ENCODE measurements at places on chromosomes 5 and 9.

DNA sequence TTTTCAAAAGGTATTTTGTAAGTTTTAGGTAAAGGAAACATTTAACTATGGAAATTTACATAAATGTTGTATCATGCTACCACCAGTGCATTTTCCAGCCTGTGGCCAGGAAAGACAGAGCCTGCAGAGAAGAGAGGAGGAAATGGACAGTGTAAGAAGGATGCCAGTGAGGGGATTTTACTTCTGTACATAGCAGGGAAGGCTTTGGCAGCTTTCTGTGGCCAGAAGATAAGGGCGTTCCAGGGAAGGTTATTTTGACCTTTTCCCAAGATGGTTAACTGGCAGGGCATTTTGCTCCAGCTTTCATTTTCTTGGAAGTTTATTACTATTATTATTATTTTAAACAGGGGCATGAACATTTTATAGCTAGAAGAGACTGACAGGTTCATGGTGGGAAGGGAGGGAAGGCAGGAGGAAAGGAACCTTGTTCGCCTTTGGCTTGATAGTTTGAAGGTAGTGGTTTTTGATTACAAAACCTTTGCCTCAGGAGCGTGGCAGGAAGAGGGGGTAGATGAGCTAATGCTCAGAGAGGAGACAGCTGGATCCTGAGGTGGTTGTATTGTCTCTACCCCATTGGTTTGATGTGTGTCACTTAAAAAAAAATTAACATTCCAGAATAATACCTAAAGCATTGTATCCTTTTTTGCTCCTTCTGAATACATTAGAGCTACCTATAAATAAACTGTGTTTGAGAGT lies 4.1 kb downstream of the ISOC1 start:
- DNase-seq, result no peak

DNA sequence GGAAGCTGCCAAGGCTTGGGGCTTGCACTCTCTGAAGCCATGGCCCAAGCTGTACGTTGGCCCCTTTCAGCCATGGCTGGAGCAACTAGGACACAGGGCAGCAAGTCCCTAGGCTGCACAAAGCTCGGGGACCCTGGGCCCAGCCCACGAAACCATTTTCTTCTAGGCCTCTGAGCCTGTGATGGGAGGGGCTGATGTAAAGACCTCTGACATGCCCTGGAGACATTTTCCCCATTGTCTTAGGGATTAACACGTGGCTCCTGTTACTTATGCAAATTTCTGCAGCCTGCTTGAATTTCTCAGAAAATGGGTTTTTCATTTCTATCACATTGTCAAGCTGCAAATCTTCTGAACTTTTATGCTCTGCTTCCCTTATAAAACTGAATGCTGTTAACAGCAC lies 83.0 kb upstream of the DAP start:
- no peak for DNase-seq

- DNase-seq, result no peak
Observed at GRCh38 chr5:3595006-3595961, at the start of gene IRX1. Gene IRX1 (plus strand): TSS chr5:3595832. CDS start chr5:3596106, 274 bp downstream.

DNA sequence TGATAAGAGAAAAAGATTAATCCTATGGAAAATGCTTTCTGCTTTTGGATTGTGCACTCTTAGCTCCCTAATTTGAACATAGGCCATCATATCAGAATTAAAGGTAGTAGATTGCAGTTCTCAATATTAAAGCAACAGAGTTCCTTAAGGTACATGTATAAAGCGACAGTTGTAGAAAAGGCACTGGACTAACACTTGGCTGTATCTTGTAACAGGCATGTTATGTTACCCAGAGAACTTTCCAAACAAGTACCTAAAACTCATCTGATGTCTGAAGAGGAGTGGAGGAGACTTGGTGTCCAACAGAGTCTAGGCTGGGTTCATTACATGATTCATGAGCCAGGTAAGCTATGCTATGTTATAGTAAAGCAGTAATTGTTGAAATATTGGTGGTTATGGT lies 3.3 kb upstream of the SECISBP2 start:
- no peak for DNase-seq

- DNase-seq, result no peak
Observed at GRCh38 chr9:14903040-14903439, 7.2 kb downstream of the FREM1 start.

- DNase-seq, result no peak
Observed at GRCh38 chr5:84425365-84425881, 40.7 kb upstream of the EDIL3 start.

GRCh38 chr9:16090907-16091629 lies 538.2 kb downstream of the CCDC171 start:
- DNase-seq, result no peak

- DNase-seq, result no peak
Observed at GRCh38 chr5:94395468-94395867, 222.9 kb downstream of the KIAA0825 start.

GRCh38 chr9:93945400-93946337 lies 9.5 kb downstream of the BARX1 start:
- DNase-seq, result no peak

GRCh38 chr5:14267166-14267838 lies 124.2 kb downstream of the TRIO start:
- no peak for DNase-seq
